ENCODE measurements at places on chromosomes 4 and X.

DNA sequence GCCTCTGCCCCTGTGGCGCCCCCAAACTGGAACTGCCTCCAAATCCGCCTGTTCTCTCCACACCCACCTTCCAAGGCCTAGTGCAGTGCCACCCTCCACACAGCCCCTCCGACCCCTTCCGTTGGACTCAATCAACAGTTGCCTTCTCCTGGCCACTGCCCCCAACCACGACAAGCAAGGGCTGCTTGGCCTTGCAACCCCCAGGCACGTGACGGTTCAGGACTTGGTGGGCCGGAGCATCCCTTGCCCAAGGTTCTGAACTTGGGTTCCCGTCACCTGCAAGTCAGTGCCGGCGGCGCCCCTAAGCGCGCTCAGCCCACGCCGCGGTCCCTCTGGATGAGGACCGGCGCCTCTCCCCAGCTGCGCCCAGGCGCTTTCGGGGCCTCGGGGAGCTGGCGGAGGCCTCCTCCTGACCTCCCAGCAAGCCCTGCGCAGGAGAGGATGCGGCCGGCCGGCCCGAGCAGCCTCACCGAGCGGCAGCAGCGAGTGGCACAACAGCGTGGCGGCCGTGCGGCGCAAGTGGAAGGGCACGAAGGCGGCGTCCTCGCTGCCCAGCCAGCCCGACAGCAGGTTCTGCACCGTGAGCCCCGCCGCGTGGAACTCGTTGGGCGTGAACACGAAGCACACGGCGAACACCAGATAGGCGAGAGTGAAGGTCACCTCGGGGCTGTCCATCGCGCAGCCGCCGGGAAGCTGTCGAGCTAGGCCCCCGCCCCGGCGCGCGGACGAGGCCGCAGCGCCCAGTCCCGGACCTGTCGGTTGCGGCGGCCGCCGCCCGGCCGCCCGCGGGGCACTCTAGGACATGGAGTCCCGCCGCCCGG, 750 bp downstream of the TMEM129 start:
- DNase-seq: no peak

GRCh38 chrX:86047174-86047935, at the start of gene CHM:
TSS of gene CHM (minus strand) at chrX:86047558. CDS start at chrX:86047532, 26 bp downstream.
- DNase-seq: no peak

GRCh38 chrX:7100022-7100421, 47.5 kb upstream of the STS start:
- no peak for DNase-seq

DNA sequence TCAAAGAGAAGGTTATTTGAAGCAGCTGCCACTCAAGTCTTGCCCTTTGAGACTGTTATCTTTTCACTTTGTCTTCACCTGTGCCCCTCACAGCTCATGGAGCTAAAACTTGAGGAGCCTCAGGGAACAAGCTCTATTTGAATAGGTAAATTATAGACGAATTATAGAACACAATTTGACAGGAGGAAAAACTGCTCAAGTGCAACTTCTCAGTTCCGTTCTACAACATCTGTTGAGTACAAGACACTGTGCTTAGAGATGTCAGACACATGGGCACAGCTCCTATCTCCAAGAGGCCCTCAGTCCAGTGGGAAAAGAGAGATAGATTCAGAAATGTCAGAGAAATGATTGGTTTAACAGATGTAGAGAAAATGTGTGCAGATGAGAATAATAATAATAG, 5.1 kb downstream of the PPP1R2C start:
- DNase-seq: no peak

DNA sequence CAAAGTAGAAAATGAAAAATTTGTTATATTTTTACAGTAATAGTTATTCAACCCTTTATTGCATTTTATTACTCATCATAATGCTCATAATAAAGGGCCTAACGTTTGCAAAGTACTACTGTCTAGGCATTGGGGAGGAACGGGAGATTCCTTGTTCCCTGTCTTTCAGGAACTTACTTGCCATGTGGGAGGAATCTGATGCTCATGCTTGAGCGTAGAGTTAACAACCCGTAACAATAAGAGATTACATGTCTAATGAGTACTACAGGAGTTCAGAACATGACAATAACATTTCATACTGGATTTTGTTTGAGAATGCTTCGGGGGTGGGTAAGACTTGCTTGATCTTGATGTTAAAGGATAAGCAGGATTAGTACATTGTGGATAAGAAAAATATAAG, 2.9 kb downstream of the CCSER1 start:
- DNase-seq: no peak

GRCh38 chr4:5885733-5886132, 7.2 kb downstream of the CRMP1 start:
- no peak for DNase-seq

GRCh38 chrX:77347572-77347971, 99.6 kb upstream of the FGF16 start:
- no peak for DNase-seq

DNA sequence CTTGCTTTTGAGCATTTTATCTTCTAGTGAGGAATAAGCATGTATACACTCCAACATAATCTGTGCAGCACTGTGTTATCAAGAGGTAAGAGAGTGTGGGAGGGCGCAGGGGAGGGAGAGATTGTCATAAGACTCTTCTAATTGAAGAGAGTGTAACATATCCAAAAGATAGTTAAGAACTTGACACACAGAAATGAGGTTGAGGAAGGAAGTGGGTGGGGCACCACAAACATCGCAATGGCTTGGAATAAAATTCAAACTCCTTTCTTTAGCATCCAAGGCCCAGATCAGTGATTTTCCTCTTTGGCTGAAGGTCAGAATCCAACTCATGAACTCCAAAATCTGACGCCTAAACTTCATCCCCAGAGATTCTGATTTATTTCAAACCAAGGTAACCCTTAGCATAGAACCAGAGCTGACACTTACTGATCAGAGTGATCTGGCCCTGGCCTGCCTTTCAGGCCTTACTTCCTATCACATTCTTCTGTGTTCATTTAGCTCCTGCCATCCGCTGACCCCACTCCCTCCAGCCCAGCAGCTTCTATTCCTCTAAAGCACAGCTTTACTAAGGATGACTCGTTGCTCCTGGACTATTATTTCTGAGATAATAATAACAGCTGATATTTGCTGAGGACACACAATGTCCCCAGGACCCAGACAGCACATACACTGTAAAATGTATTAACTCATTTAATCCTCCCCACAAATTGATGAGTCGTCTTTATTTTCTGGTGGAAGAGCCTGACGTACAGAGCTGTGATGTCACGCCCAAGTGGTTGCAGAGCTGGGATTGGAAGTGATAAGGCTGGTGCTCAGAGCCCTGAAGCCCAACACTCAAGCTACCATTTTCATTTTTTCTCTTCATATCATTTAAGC, 10.6 kb upstream of the CTSO start:
- DNase-seq: no peak

GRCh38 chrX:110082161-110082560, 79.2 kb downstream of the TMEM164 start:
- no peak for DNase-seq

- no peak for DNase-seq
These were observed 809.6 kb downstream of the PDHA2 start for GRCh38 chr4:96649536-96649935.

DNA sequence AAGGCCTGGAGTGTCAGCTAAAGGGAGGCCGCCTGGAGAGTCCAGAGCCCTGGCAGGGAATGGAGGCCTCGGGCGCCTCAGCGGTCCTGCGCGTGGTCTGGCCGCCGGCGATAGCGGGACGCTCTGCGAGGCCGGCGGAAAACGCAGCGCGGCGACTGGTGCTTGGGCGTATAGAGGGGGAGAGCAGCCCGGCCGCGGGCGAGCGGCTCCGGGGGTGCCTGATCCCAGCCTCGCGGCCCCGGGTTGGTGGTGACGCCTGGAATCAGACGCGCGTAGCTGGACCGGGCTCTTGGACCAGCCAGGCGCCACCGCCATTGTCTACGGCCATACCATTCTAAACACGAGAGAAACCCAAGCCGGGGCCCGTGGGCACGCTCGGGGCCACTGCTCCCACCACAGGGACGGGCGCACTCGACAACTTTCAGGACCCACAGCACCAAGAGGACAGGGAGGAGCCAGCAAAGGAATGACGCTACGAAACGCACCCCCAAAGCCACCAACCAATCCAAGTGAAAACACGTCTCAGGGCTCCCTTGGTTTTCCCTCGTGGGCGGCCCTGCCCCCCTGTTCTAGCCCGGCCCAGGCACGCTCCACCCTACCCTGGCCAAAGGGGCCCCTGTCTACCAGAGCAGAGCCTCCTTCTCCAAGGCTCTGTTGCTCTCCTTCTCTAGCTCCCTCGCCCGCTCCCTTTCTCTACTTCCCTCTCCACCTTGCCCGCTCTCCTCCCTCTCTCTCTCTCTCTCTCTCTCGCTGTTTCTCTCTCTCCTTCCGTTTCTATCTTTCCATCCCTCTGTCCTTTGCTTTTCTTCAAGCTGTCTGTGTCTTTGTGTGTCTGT, 7.8 kb downstream of the FRG2 start:
- DNase-seq: no peak
